ENCODE measurements at places on chromosomes 7 and 10. TPM values are rescaled to one million over a fixed set of nuclear protein-coding genes. Genes with fewer than 3 reads are reported as not detected.

DNA sequence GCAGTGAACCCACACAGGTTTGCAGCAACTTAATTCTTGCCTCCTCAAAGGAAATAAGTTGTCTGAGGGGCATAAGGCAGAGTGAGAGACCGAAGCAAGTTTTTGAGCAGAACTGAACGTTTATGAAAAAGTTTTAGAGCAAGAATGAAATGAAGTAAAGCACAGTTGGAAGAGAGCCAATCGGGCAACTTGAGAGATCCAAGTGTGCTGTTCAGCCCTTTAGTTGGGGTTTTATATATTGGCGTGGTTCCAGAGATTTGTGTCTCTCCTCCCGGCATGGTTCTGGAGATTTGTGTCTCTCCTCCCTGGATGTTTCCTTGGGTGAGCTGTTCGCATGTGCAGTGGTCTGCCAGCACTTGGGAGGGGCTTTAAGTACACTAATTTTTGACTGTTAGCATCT, 141.4 kb upstream of the DGKB start:
- no peaks in the 10 kb centered on the region for H3K4me1 ChIP-seq
- no peaks in the 10 kb centered on the region for H3K36me3 ChIP-seq
- H3K27ac ChIP-seq = no peak overlapping the region
- DNase-seq = no peak

GRCh38 chr7:24152356-24152755, 131.6 kb upstream of the NPY start:
- H3K4me1 ChIP-seq = no peaks in the 10 kb centered on the region
- no peak for DNase-seq
- no peak overlapping the region for H3K27ac ChIP-seq
- H3K4me3 ChIP-seq = no peak overlapping the region
- H3K27me3 ChIP-seq = peaks cover 9% of the 10 kb centered on the region

GRCh38 chr10:89367529-89367928, 10.3 kb upstream of the IFIT1B start:
- H3K4me3 ChIP-seq = no peak overlapping the region
- no peaks in the 10 kb centered on the region for H3K36me3 ChIP-seq
- DNase-seq = no peak
- peaks cover 14% of the 10 kb centered on the region for H3K4me1 ChIP-seq
- H3K27ac ChIP-seq = no peak overlapping the region

GRCh38 chr7:143987513-143987912, 12.6 kb upstream of the OR6B1 start:
- H3K4me3 ChIP-seq = no peak overlapping the region
- DNase-seq = no peak
- no peak overlapping the region for H3K27ac ChIP-seq
- H3K27me3 ChIP-seq = peaks cover 7% of the 10 kb centered on the region

DNA sequence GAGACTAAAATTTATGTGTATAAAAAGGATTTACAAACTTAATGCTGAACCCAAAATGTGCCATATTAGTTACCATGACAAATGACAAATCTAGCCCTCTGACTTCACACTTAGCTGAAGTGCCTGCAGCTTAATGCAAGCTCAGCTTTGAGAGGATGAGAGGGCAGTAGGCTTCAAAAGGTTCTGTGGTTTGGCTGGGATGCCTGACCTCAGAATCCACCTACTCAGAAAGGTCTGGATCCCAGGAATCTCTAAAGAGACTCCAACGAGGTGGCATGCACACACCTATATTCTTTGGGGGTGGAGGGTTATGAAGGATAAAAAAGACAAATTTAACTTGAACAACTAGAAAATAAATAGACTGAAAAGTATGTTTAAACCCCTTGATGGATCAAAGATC, 213.4 kb downstream of the TAX1BP1 start:
- peaks cover 25% of the 10 kb centered on the region for H3K4me1 ChIP-seq
- no peak overlapping the region for H3K4me3 ChIP-seq
- H3K27ac ChIP-seq = no peak overlapping the region
- peaks cover 23% of the 10 kb centered on the region for H3K36me3 ChIP-seq

Gene HACD1
- polyA plus RNA-seq = 0.44 TPM

Gene TMEM176B
- polyA plus RNA-seq = not detected

Gene CDCA7L
- polyA plus RNA-seq = 354 TPM

Gene COMTD1
- 5.9 TPM for polyA plus RNA-seq

Gene LRIT2
- polyA plus RNA-seq = not detected

Gene RNF133
- not detected for polyA plus RNA-seq

Measured in naive B cell (primary cell).